ENCODE measurements at places on chromosomes 6 and 20.

DNA sequence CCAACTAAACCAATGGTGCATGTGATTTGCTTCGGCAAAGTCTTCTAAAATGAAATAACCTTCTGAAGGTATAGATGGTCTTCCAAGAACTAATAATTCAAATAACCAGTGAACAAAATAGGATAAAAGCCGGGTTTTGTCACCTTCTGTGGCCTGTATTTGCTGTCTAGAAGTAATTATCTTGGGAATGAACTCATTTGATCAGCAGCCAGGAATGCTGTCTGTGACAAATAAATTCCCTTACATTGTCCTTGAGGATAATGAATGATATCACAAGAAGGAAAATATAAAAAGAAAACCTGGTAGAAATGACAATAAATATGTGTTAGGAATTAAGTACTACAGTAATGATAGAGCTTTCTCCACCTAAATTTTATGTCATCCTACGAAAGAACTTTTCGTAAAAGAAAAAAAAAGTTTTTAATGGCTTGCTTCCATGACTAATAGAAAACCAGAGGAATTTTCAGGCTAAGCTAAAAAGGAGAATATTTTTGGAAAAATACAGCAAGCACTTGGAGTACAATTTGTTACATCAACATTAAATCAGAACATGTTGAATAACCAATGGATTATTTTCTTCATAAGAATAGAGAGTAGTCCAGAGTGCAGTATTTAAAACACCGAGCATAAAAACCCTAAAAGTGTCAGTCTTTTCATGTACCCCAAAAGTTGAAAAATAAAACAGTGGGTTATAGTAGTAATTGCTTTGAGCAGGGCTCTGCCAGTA, 247.7 kb downstream of the TBC1D7 start:
- DNase-seq, result no peak

DNA sequence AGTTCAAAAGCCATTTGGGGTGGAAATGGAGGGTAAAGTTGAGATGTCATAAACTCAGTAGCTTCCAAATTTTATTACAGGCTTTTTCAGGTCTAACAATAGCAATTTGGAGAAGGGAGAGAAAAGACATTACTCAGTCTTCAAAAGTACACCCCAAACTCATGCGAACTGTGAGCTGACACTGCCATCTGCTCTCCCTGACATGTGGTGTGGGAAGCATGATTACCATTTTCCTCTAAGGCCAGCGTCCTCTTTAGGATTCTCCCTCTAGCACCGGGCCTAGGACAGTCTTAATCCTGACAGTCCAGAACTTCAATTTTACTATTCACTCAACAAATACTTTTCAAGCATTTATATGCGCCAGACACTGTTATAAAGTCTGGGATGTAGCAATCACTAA, 536.0 kb upstream of the JARID2 start:
- DNase-seq, result no peak

DNA sequence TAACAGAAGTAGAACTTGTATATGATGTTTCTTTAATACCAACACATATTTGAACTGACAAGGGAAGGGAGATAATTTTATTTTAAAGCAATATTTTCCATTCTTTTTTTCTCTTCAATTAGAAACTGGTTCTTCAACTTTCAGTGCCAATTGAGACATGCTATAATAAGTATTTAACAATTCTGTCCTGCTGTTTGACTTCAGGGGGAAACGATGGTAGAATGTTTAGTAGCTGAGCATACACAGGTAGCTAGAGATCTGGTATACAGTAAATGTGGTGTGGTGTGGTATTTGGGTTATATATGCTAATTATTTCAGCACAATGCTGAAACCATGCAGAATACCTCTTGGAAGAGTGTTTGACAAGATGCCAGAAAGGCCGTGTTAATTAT, 156.9 kb downstream of the ARID1B start:
- DNase-seq, result no peak

- DNase-seq, result no peak
Measured at GRCh38 chr20:30511322-30512030, 746.0 kb upstream of the DEFB115 start.
